ENCODE measurements at places on chromosomes 4 and X.
A peak's percentile ranks its signal among the peaks of the same experiment; 100 is the strongest.

GRCh38 chr4:23805450-23805851 is 84.4 kb downstream of the PPARGC1A start:
- no peak for DNase-seq

DNA sequence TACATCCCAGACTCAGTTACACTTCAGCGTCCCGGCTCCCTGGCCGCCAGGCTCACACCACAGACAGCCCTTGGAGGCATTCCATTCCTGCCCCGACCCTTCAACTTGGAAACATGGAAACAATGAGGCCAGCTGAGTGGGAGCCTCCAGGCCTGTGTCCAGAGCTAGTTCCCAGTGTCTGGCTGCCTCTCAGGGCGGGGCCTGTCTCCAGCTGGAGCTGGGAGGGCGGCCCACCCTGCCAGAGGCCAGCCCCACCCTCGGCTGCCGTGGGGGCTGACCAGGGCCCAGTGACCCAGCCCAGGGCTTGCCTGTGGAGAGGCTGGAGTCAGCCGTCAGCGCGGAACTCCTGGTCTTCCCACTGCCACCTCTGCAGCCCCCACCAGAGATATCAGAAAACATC is 37.4 kb upstream of the SPON2 start:
- DNase-seq, result no peak

DNA sequence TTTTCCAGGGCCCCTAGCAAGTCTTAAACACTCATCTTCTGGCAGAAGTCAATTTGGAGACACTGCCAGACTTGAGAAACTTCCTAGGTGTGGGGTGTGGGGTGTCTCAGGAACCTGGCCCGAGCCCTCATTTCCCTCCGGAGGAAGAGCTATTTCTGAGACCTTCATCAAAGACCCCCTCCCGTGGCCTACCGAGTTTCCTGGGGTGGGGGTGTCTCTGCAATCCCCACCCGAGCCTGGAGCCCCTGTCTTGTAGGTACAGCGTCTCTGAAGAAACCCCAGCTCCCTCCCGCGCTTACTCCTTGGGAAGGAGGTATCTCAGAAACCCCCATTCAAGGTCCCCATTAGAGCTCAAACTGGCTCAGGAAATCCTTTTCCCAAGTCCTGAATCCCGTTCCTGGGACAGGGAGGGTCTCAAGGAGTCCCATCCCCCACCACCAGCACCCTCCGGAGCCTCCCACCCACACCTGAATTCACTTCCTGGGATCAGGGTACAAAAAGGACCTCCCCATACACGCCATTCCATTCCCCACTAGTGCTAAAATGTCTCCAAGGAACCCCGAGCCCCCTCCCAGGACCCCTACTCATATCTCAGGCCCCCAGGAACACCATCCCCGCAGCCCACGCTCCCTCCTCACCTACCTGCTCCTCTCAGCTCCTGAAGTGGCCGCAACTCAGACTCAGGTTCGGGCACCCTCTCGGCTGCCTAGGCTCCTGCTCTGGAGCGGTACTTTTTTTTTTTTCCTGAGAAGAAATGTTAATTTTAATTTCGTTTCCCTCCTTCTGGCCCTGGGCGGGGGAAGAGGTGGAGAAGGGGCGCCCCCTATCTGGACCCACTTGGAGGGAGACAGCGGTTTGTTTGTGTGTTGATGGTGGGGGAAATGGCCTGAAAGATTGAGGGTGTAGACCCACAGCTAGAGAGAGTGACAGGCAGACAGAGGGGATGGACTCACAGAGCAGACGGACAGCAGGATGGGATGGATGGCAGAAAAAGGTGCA is 1.1 kb downstream of the SLC38A5 start:
- DNase-seq, result no peak

DNA sequence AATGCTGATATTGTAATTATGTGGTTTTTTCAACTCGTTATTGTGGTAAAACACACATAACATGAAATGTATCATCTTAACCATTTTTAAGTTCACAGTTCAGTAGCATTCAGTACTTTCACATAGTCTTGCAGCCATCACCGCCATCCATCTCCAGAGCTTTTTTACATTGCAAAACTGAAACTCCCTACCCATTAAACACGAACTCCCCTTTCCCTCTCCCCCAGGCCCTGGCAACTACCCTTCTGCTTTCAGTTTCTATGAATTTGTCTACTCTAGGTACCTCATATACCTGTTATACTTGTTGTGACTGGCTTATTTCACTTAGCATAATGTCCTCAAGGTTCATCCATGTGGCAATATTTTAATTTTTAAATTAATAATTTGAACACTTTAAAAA is 380.6 kb downstream of the MAPK10 start:
- no peak for DNase-seq

DNA sequence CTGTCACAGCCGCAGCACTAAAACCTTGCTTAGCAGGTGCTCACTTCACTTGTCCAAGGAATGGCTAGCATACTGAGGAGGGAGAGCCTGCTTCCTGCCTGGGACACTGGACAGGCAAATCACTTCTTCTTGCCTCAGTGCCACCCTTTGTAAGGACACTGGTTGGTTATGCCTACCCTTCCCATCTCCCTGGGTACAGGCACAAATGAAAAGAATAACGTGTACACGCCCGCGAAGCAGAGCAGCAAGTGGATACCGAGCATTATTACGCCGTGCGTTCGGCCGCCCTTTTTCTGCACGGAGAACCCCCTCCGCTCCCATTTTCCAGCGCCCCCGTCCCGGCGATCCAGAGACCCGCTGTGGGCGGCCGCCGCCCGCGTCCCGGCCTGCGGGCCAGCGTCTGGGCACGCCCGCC is 338 bp upstream of the KLHL2 start:
- DNase-seq, result peak; percentile 20

DNA sequence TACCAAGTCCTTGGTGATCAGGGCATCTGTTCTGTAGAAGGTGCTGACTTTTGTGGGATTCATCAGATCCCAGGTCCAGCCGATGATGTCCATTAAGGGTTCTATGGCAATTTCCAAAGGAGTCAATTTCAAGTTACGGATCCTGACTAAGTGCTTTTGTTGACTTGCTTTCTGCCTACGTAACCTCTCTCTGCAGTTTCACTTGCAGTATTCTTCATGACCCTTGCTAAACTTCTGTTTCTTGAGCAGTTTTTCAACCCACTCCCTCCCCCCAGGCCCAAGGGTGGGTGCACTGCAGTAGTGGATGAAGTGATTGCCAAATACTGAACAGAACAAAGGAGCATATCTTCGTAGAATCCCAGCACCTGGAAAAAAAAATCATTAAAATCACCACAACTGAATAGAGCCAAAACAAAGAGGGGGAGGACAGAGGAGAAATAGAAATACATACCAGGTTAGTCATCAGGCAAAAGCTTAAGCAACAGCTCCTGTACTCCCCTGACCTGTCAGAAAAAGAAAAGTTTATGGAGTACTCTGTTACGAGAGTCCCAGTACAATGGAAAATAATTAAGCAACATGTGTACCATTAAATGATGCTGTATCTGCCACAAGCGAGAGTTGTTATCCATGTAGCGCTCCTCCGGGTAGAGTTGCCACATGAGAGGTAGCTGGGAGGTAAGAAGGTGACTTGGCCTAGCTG is 5.8 kb downstream of the CMC4 start:
- no peak for DNase-seq

GRCh38 chr4:108446556-108446955 is 173.8 kb upstream of the RPL34 start:
- no peak for DNase-seq

DNA sequence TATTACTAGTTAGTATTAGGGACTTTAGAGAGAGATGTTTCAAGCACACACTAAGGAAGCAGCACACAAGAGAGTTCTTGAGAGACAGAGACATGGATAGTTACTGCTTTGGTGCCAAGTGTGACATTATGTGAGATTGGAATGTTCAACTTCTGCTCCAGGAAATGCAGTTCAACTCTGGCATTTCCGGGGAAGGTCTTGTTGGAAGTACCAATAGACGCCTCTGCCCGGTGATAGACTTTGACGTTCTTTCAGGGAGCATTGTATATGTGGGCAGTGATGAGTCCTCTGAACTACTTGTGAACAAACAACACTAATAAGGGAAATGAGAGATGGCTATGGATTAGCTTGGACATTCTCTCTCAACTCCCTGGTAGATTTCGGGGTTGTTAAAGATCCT is 638.1 kb upstream of the BOD1L1 start:
- DNase-seq, result no peak

GRCh38 chr4:147581606-147582350 is 35.4 kb upstream of the TMEM184C start:
- DNase-seq, result no peak

DNA sequence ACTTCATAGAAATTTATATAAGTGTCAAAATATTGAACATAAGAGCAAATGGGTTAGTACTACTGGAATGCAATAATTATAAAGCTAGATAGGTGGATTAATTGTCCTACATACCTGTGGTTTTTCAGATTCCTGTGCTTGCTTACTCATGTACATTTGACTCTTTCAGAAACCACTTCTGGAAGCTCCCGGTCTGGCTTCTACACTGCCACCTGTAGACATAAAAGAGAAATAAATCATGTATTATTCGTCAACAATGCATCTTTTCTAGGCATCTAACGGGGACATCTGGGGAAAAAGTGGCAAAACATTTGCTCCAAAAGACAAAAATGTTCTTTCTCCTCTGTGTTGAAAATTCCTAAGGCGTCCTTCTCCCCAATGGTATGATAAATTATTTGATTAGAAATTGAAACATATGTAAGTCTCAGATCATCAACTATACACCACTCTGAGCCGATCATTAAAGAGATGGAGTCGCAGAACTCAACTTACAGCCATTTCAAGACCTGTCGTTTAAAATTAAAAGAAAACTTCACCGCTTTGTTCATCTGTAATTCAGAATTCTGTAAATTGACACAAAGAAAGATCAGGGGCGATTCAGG is 648.7 kb upstream of the DIPK2B start:
- no peak for DNase-seq

Measured in GM12892 (cell line).